GM10248 (cell line): ENCODE measurements at places on chromosomes 1 and 21.

DNA sequence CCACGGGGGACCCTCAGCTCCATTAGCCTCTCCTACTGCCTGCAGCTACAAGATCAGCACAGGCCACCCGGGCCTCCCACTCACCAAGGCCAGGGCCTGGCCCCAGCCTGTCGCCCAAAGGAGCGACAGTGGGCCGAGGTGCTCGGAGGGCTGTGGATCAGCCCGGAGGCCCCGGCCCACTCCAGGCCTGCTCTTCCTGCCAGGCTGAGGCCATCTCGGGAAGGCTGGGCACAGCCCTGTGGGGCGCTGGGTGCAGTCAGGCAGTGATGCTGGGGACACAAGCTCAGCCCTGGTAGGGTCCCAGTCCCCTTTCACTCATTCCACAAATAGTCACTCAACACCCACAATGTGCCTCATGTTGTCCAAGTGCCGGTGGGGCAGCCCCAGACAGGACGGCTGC, 58.8 kb downstream of the CASZ1 start:
- DNase-seq: no peak

GRCh38 chr1:193059282-193060114, at the start of the genes RO60 and UCHL5:
Gene RO60, plus strand, starts transcription at chr1:193059612. Its CDS starts 9,443 bp downstream, at chr1:193069055.
Gene UCHL5, minus strand, starts transcription at chr1:193059360. Its CDS starts 100 bp downstream, at chr1:193059260.
- peak; percentile 93 for DNase-seq

DNA sequence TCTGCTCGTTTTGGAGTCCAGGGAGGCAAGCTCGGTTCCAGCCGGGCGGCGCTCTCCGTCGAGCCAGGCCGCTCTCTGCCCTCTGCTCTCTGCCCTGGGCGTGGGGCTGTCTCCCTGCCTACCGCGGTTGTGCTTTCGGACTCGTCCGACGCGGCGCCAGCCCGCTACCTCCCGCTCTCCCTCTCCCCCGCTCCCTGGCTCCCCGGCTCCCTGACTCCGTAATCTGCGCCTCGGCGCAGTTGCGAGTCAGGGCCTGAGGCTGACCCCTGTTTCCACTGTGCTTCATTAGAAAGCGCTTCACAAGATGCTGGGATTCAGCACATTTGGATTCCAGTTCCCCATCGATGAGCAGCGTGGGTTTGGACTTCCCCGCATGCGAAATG, 2.2 kb downstream of the SOX13 start:
- no peak for DNase-seq

GRCh38 chr21:34122047-34122446, 48.7 kb downstream of the MRPS6 start:
- DNase-seq: no peak

- no peak for DNase-seq
These were observed 26.4 kb downstream of the USP48 start for GRCh38 chr1:21756393-21757089.

- no peak for DNase-seq
These were observed 37.3 kb upstream of the HYI start for GRCh38 chr1:43491061-43491460.

GRCh38 chr1:156947818-156948525, 27.5 kb downstream of the LRRC71 start:
- no peak for DNase-seq

DNA sequence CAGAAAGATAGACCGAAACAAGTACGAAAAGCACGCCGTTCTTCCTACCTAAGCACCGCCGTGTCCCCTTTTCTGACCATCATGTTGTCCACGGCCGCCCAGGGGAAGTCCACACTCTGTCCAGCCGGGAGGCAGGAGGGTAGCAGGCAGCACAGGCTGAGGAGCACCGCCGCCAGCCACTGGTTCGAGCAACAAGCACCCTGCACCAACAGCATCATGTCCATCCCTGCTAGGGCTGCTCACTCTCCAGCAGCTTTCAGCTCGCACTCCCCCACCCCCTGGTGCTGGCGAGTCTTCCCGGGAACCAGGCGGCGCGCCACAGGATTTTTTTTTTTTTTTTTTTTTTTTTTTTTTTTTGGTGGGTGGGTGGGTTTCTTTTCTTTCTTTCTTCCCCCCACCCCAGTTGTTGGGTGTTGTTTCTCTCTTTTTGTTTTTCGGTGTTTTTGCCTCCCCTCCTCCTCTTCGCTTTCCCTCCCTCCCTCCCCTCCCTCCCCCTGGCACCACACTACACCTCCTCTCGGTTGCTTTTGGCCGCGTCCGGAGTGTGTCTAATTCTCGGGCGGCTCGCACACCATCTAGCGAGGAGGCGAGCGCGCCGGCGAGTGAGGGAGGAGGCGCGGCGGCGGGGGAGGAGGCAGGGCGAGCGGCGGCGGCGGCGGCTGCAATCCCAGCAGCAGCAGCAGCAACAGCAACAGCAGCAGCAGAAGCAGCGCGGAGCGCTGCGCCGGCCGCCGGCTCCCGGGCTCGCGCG, at the start of gene NEGR1:
Gene NEGR1 (minus strand): TSS at position 269 of the 751 bp plus-strand sequence.
- DNase-seq: peak; percentile 61

GRCh38 chr1:234621657-234622335, 11.8 kb upstream of the IRF2BP2 start:
- DNase-seq: no peak

DNA sequence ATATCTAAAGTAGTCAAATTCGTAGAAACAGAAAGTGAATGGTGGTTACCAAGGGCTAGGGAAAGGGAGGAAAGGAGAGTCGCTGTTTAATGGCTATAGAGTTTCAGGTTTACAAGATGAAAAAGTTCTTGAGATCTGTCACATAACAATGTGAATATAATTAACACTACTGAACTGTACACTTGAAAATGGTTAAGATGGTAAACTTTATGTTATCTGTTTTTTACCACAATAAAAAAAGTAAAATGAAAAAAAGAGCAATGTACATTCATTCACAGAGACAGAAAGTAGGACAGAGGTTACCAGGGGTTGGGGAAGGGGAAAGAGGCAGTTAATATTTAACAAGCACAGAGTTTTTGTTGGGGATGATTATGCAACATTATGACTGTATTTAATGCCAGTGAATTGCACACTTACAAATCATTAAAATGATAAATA, 53.3 kb upstream of the SEC16B start:
- DNase-seq: no peak

GRCh38 chr1:7902478-7903085, 38.1 kb downstream of the TNFRSF9 start:
- DNase-seq: peak; percentile 77

DNA sequence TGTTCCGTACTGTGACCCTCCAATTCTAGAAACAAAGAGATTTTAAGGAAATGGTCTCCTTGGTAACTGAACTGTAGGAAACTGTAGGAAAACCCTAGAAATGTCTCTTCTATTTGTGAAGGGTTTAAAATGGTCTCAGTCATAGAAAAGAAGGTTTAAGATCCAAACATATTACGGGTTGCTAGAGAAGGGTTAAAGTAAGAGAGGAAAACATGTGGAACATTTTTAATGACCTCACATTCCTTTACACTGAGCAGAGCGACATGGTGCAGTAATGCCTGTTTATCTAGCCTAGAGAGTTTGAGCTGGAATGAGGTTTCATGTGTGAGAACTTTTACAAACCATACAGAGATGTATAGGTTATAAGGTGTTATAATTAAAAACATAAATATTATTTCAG, 36.9 kb upstream of the C1orf105 start:
- no peak for DNase-seq

- DNase-seq: no peak
These were observed 48.1 kb downstream of the AHDC1 start for GRCh38 chr1:27555700-27556424.

DNA sequence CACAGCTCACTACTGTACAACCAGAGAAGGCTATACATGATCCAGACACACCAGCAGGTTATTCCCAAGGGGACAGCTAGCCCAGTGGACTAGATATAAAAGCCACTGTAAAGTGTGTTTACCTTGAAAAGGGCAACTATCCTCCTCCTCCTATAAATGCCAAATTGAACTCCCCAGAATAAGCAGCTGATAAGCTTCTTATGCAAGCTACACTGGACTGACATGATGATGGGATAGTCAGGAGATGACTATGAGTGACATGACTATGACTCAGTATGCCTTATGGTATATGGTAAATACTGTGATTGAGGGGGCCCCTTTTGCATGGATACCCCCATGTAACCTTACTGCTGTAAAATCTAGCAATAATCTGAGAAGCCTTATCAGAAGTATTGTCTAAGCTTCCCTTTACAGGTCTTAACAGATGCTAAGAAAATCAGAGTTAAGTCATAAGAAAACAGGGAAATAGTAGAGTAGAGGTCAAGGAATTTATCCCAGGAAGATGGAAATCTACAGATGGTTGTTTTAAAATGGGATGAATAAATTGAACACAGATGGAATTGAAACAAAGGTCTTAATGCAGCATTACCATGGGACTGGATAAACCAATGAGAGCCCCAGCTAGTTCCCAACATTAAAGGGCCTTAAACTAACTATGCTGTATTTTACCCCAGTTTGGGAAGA, 55.8 kb downstream of the TRIM33 start:
- DNase-seq: no peak

GRCh38 chr1:184059887-184060286, 8.4 kb downstream of the TSEN15 start:
- DNase-seq: no peak

- no peak for DNase-seq
These were observed 9.1 kb upstream of the IFI16 start for GRCh38 chr1:159000625-159001024.

- DNase-seq: peak; percentile 92
These were observed 12.9 kb downstream of the PLA2G2F start for GRCh38 chr1:20151906-20152598.

GRCh38 chr21:34034369-34035014, 38.9 kb upstream of the MRPS6 start:
- no peak for DNase-seq

GRCh38 chr1:117695796-117696490, 90.1 kb downstream of the TENT5C start:
- no peak for DNase-seq

GRCh38 chr21:42585881-42586280, 67.5 kb upstream of the PDE9A start:
- no peak for DNase-seq

DNA sequence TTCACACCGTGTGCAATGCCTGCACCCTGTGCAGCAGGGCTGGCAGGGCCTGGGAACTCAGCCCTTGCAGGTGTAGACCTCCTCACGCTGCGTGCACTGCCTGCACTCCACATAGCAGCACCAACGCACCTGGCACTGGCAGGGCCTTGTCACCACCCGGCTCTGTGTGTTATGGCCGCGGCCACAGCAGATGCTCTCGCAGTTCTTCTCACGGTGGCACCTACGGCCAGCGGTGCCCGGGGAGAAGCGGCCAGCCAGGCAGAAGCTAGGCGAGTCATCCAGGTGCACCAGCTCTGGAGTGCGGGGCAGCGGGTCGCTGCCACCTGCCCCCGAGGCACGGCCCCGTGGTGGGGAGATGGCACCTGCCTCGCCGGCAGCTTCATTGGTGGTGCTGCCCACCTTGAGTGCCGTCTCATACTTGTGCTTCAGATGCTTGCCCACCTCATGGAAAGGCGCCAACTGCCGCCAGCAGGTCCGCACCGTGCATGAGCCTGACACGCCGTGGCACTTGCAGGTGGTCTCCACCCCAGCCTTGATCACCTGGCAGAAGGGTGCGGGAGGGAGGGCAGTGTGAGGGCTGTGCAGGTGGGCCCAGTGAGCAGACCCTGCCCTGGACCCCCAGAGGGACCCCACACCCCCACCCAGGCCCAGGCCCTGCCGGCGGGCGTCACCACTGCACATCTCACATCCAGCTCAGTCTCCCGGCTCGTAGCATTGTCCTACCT, 26.1 kb downstream of the WNT9A start:
- no peak for DNase-seq

GRCh38 chr1:67570486-67571143, 114.4 kb upstream of the GADD45A start:
- DNase-seq: no peak

DNA sequence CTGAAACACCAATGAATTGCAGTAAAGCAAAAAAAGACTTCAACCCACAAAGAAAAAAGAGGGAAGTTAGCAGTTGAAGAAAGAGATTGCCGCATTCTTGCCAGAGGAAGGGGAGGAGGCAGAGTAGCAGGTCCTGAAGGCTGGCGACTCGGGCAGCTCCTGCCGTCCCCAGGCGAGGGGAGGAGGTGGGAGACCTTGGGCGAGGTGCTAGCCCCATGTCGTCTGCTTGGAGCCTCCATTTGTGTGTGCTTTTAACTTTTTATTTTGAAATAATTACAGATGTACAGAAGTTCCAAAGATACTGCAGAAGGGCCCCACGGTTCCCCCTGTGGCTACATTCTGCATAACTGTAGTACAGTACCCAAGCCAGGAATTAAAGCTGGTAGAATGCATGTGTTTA, 6.7 kb downstream of the TRPM2 start:
- no peak for DNase-seq

GRCh38 chr1:53979712-53980450, 33.7 kb downstream of the LRRC42 start:
- DNase-seq: no peak

DNA sequence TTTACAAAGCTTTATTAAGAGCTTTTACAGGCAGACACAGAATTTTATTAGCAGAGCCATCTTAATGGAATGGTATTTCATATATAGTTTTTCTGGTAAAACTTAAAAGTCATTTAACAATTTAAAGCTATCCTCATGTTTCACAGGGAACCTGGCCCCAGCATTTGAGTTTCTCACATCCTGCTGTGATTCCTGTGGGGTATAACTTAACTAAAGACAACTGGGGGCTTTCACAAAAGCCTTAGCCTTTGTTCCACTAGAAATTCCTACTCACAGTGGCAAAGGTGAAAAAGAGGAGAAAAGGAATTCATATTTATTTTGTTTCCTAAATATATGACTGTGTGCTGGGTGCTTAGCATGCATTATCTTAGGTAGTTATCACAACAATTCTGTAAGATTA, 233.9 kb downstream of the DENND1B start:
- no peak for DNase-seq

DNA sequence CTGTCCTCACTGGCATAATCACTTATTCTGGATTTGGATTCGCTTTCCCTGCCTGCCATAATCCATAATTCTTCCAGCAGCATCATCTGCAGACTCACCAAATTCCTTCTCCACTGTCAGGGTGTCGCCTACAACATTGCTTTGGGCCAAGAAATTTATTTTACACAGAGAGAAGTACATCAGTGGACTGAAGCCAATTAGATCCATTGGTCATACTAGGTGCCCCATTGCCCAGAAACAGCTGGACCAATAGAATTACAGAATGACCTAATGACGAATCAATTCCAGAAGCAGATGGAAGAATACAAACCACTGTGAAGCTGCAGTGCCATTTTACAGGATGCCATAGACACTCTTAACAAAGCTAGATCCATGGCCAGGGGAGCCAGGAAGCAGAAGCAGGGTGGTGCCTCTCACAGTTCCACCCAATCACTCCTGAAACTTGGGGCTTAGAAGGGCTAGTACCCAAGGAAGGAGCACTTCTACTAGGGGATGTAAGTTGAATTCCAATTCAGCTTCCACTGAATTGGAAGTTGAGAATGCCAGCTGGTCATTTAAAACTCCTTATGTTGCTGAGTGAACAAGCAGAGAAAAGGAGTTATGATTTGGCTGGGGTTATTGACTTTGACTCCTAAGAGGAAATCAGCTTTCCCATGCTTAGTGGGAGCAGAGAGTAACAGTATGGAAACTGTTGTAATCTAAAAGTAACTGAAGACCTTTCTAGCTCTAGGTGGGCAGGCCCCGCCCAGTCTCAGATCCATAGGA, 44.0 kb downstream of the EDN2 start:
- DNase-seq: no peak

DNA sequence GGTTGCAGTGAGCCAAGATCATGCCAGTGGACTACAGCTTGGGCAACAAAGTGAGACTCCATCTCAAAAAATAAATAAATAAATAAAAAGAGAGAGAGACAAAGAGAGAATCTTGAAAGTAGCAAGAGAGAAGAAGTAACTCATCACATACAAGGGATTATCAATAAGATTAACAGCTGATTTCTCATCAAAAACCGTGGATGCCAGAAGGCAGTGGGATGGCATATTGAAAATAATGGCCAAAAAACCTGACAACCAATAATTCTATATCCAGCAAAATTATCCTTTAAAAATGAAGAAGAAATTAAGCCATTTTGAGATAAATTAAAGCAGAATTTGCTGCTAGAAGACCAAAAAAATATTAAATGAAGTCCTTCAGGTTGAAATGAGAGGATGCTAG, 35.7 kb downstream of the KLHDC7A start:
- DNase-seq: no peak
